ENCODE measurements at places on chromosomes 7 and 10. TPM values are rescaled to one million over a fixed set of nuclear protein-coding genes. Genes with fewer than 3 reads are reported as not detected.

DNA sequence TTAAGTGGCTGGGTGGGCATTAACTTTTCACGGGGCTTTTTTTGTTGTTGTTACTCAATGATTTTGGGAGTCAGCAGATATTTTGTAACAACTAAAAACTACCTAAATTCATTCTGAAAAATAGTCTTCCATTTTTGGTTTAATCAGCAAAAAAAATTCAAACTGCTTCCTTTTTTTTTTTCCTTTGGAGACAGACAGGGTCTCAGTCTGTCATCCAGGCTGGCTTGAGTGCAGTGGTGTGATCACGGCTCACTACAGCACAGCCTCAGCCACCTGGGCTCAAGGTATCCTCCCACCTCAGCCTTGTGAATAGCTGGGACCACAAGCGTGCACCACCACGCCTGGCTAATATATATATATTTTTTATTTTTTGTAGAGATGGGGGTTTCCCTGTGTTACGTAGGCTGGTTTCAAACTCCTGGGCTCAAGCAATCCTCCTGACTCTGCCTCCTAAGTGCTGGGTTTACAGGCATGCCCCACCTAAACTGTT is 36.5 kb downstream of the SKIDA1 start:
- H3K4me3 ChIP-seq, result no peak overlapping the region
- no peaks in the 10 kb centered on the region for H3K27me3 ChIP-seq
- no peaks in the 10 kb centered on the region for H3K36me3 ChIP-seq
- no peak for DNase-seq
- H3K4me1 ChIP-seq, result peaks cover 5% of the 10 kb centered on the region
- H3K27ac ChIP-seq, result no peak overlapping the region

DNA sequence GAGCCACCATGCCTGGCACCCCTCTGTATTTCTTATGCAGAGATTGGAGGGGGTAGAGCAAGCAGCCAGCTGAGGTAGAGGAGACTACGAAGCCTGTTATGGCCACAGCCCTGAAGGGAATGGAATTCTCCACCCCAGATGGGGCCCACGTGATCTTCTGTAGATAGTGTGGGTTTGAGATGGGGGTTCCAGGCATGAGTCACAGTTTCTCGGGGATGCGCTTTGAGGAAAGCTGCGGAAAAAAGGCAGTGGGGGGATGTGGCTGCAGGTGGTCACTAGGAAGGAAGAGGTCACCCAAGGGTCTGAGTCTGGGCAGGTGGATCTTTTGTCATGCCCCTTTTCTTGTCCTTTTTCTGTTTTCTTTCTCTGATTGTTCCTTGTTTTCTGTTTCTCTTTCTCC is 11.5 kb downstream of the FAM131B start:
- H3K36me3 ChIP-seq, result no peaks in the 10 kb centered on the region
- H3K4me3 ChIP-seq, result no peak overlapping the region
- peaks cover 23% of the 10 kb centered on the region for H3K27me3 ChIP-seq
- no peak overlapping the region for H3K27ac ChIP-seq
- no peaks in the 10 kb centered on the region for H3K4me1 ChIP-seq

DNA sequence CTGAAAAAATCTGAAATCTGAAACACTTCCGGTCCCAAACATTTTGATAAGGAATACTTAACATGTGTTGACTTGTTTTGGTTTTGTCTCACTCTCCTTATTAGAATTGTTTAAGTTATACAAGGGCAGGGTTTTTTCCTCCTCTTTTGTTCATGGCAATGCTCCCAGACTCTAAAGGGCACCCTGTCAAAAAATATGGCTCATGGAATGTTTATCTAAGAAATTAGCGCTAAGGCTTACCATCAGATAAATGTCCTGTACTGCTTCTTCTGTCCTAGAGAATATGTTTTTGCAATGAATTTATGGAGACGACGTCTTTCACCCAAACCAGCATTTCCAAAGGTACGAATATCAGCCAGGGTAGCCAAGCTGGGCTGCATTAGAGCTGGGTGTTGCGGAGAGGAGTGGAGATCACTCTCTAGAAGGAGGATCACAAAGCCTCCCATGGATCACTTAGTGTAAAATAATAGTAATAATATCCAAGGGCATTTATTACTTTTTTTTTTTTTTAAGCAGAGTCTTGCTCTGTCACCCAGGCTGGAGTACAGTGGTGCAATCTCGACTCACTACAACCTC is 46.8 kb downstream of the ERLIN1 start:
- H3K27me3 ChIP-seq, result no peaks in the 10 kb centered on the region
- no peak for DNase-seq
- no peaks in the 10 kb centered on the region for H3K4me1 ChIP-seq
- no peaks in the 10 kb centered on the region for H3K36me3 ChIP-seq
- H3K4me3 ChIP-seq, result no peak overlapping the region
- no peak overlapping the region for H3K27ac ChIP-seq

- H3K4me1 ChIP-seq, result peaks cover 24% of the 10 kb centered on the region
- H3K27ac ChIP-seq, result no peak overlapping the region
- DNase-seq, result no peak
- H3K27me3 ChIP-seq, result no peaks in the 10 kb centered on the region
These were observed 23.8 kb upstream of the WASL start for GRCh38 chr7:123772652-123773051.

Gene SEC61G
- polyA plus RNA-seq, result 191 TPM

DNA sequence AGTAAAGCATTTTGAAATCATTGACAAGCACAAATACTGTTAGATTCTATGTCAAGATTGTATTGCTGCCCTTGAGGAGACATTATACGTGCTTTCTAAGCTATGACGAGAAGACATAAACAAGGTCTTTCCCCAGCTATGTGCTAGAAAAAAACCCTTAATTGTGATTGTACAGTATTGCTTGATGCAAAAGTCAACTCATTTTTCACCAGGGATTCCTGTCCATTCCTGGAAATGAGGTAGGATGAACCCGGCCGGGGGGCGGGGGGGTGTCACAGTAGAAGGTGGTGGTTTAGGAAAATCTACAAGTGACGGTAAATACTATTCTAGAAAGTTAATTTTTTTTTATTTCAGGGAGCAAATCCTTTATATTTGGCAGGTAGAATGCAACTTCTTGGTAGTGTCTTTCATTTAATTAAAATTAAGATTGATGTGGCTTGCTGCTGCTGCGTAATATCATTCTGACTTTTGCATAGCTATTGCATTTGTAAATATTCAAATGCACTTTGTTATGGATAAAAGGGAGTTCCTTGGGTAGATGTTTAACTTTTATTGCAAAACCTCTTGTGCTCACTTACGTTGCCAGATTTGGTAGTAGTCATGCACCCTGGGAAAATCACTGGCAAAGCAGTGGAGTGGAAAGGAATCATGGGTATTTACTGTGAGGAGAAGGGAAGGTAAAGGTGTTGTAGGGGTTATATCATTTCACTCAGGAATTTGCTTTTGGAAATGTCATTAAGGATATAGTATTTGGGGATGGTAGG is 164.4 kb upstream of the PRPS1L1 start:
- H3K27me3 ChIP-seq, result peaks cover 3% of the 10 kb centered on the region
- no peak for DNase-seq
- H3K27ac ChIP-seq, result no peak overlapping the region
- no peaks in the 10 kb centered on the region for H3K36me3 ChIP-seq
- no peak overlapping the region for H3K4me3 ChIP-seq
- no peaks in the 10 kb centered on the region for H3K4me1 ChIP-seq

GRCh38 chr7:29106669-29106988 is 39.7 kb downstream of the CPVL start:
- H3K4me1 ChIP-seq, result peaks cover 25% of the 10 kb centered on the region
- H3K4me3 ChIP-seq, result no peak overlapping the region
- no peak for DNase-seq
- H3K36me3 ChIP-seq, result no peaks in the 10 kb centered on the region
- H3K27ac ChIP-seq, result no peak overlapping the region

DNA sequence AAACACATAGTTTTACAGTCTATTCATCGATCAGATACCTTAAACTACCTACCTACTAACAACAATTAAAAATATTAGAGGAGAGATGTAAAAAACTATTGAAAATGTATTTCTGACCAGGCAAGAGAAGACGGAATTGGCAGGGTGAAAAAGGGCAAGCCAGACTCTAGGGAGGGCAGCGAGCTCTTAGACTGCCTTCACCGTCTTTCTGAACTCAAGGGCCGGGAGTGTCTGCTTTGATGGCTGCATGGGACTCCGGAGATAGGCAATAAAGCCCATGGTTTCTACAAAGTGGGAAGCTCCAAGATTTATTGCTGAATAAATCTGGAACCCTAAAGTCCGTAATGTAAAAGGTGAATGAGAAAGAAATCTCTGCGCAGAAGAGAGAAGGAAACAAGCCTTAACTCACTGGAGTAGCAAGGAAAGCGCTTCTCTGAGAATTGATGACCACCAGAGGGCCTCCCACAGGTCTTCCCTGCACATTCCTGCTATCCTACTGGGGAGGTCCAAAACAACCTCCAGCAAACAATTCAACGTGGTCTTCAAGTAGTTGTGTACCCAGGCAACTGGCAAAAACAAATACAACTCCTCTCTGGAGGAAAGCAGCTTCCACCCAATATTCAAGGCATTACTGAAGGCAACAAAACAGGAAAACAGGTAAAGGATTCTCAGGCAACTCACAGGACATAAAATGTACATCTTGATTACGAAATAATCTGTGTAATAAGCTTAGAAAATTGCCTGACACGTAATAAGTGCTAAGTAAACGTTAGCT is 181.3 kb downstream of the SDK1 start:
- peaks cover 5% of the 10 kb centered on the region for H3K36me3 ChIP-seq
- no peaks in the 10 kb centered on the region for H3K27me3 ChIP-seq
- no peaks in the 10 kb centered on the region for H3K4me1 ChIP-seq
- H3K4me3 ChIP-seq, result no peak overlapping the region

DNA sequence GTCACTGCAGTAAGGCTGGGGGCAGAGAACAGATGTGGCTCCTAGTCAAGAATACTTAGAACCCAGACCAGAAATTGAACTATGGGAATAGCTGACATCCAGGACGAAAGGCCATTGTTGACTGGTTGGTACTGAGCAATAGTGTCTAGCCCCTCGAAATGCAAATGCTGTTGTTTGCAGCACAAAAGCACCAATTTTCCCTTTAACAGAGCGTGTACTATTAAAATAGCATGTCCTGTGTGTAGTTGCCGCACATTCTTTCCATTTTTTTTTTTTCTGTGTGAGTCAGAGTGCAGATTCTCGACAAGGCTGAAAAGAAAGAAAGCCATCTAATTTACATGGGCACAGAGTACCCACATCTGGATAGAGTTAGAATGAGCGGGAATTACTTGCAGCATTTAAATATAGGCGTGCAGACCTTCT is 302.4 kb downstream of the PTEN start:
- H3K4me3 ChIP-seq, result no peak overlapping the region
- H3K4me1 ChIP-seq, result peaks cover 9% of the 10 kb centered on the region
- no peaks in the 10 kb centered on the region for H3K36me3 ChIP-seq
- no peak overlapping the region for H3K27ac ChIP-seq
- no peaks in the 10 kb centered on the region for H3K27me3 ChIP-seq

Gene KLF14
- polyA plus RNA-seq, result 0.01 TPM

GRCh38 chr7:104650991-104651640 is 322.7 kb downstream of the LHFPL3 start:
- no peaks in the 10 kb centered on the region for H3K4me1 ChIP-seq
- H3K36me3 ChIP-seq, result no peaks in the 10 kb centered on the region

DNA sequence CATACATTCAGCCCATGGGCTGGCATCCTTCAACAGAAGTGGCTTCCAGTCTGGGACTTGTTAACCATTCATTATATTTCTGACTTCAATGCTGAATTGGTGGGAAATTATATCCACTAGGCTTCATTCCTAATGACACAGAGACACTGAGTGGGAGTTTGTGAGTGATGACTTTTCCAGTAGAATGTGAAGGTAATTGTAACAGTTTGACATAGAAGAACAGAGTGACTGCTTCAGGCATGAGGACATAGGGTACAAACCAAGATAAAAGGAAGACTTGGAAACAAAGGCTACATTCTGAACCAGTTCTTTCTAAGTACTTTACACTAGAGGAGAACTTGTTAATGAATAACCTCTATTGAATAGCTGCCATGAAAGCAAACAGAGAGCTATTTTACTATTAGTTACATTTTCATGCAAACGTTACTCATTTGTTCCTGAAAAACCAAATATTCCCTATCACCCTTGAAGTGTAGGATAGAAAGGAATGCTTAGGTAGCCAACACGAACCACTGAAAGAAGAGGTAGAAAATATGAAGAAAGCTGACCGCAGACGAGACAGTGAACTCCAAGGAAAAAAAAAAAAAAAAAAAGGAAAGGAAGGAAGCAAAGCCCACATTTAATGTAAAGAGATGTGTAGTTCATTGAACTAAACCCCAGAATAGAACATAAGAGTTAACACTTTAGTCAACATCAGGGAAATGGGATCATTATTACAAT is 237.0 kb upstream of the SEMA3C start:
- H3K27me3 ChIP-seq, result no peaks in the 10 kb centered on the region
- no peaks in the 10 kb centered on the region for H3K4me1 ChIP-seq
- no peak for DNase-seq
- no peak overlapping the region for H3K27ac ChIP-seq

DNA sequence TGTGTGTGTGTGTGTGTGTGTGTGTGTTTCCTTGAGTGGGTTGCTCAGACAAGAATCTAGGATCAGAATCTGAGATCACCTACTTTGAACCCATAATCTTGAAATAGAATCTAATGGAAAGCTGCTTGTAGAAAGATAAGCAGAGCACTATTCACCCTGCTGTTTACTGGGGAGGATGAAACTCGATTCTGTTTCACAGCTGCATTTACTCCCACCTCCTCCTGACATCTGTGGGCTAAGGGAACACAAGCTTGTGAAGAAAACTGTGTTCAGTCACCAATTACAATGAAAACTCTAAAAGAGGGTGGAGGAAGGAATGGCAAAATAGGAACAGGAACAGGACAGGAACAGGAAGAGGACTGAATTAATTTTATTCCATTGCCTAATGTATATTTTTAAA is 269.5 kb downstream of the TSPAN12 start:
- no peaks in the 10 kb centered on the region for H3K27me3 ChIP-seq
- no peak for DNase-seq
- no peaks in the 10 kb centered on the region for H3K36me3 ChIP-seq
- H3K4me1 ChIP-seq, result peaks cover 6% of the 10 kb centered on the region
- no peak overlapping the region for H3K27ac ChIP-seq

- H3K4me3 ChIP-seq, result no peak overlapping the region
- DNase-seq, result no peak
- peaks cover 25% of the 10 kb centered on the region for H3K4me1 ChIP-seq
- peaks cover 1% of the 10 kb centered on the region for H3K36me3 ChIP-seq
- no peaks in the 10 kb centered on the region for H3K27me3 ChIP-seq
- H3K27ac ChIP-seq, result no peak overlapping the region
These were observed 23.0 kb upstream of the TFAM start for GRCh38 chr10:58362027-58362789.

DNA sequence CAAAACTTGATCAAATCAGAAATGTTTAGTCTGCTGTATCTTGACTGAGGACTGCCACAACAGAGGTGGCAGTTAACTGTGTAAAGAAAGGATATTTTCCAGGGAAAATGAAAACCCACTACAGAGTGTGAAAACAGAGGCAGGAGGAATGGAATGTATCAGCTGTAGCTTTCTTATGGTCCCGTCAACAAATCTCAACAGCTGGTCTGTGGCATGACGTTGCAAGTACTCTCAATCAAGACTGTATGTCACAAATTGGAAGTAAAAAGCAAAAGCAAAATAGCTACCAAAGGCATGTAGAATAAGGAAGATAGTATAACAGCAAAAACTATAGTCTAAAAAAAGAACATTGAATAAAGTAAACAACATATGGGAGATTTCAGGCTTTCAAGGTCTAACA is 123.5 kb downstream of the KMT2C start:
- H3K4me1 ChIP-seq, result peaks cover 21% of the 10 kb centered on the region
- H3K27me3 ChIP-seq, result no peaks in the 10 kb centered on the region
- peaks cover 2% of the 10 kb centered on the region for H3K36me3 ChIP-seq
- no peak overlapping the region for H3K27ac ChIP-seq

Gene TMEM236
- 0.13 TPM for polyA plus RNA-seq

GRCh38 chr7:54782829-54783228 is 23.8 kb upstream of the SEC61G start:
- H3K4me1 ChIP-seq, result peaks cover 9% of the 10 kb centered on the region
- H3K36me3 ChIP-seq, result no peaks in the 10 kb centered on the region
- no peak for DNase-seq
- no peak overlapping the region for H3K27ac ChIP-seq
